ENCODE measurements at places on chromosomes 1 and 21. TPM values are rescaled to one million over a fixed set of nuclear protein-coding genes. Genes with fewer than 3 reads are reported as not detected.

The OR4F16 gene
- total RNA-seq: not detected

DNA sequence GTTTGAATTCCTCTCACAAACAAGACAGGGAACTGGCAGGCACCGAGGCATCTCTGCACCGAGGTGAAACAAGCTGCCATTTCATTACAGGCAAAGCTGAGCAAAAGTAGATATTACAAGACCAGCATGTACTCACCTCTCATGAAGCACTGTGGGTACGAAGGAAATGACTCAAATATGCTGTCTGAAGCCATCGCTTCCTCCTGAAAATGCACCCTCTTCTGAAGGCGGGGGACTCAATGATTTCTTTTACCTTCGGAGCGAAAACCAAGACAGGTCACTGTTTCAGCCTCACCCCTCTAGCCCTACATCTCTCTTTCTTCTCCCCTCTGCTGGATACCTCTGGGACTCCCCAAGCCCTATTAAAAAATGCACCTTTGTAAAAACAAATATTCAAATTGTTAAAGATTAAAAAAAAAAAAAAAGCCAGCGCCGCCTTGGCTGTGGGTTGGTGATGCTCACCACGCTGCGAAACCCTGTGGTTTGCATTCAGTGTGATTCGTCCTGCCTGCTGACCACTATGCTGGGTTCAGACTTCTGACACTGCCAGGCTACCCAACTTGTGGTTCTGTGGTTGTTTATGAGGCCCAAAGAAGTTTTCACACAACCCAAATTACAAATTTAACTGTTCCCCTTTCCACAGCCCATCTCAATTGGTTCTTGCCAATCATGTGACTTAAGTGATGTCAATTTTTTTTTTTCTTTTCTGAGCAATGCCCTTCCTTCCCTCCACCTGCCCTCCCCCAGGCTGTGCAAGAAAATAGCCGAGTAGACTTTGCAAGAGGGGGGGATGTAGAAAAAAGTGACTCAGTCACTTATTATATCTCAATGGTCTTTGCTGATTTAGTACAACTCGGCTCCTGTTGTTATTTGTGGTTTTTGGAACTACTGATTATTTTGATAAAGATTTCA, at the start of gene RUNX1:
Gene RUNX1, minus strand, starts transcription at position 597 of the 912 bp plus-strand sequence.
- DNase-seq: no peak

GRCh38 chr21:45506836-45507522, 35.3 kb downstream of the SLC19A1 start:
- no peak for DNase-seq

The RNU1-1 gene
- total RNA-seq: under 0.01 TPM

Measured in occipital lobe (tissue), 3 donors.